ENCODE measurements at places on chromosomes 5 and 9. TPM values are rescaled to one million over a fixed set of nuclear protein-coding genes. Genes with fewer than 3 reads are reported as not detected.

Gene PCDHGA8
- total RNA-seq, result 3.0 TPM

Gene PCDHA4
- total RNA-seq, result 0.32 TPM

Gene ARL14EPL
- total RNA-seq, result not detected

GRCh38 chr5:140042393-140042642, 781 bp downstream of the NRG2 start:
- DNase-seq, result no peak

DNA sequence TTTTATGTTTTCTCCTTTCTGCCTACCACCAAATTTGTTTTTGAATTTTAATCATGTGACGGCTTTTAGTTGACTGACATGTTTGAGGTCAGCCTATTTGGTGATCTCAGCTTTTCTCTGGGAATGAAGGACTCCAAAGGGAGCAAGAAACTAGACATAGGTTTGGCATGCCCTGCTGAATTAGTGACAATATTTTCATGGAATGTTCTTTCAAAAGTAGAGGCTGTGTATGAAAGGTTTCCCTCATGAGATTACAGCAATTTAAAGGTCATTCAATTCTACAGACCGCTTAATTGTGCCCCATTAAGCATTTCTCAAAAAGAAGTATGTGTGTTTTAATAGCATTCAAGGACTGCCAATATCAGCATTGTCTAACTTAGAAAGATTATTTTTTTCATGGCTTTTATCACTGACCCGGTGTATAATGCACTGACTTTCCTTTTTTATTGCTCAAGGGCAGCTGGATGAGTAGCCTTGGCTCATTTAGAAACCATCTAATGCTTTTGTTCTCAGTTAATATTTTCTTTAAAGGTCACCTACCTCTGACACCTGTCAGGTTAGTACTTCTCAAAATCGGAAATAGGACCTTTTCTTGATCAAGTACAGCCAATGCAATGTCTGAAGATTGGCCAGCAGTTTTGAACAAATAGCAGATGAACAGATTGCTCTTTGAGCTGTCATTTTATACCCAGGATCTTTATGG, 8.1 kb upstream of the MLLT3 start:
- no peak for DNase-seq

GRCh38 chr9:114131808-114132549, 23.4 kb upstream of the COL27A1 start:
- no peak for DNase-seq

DNA sequence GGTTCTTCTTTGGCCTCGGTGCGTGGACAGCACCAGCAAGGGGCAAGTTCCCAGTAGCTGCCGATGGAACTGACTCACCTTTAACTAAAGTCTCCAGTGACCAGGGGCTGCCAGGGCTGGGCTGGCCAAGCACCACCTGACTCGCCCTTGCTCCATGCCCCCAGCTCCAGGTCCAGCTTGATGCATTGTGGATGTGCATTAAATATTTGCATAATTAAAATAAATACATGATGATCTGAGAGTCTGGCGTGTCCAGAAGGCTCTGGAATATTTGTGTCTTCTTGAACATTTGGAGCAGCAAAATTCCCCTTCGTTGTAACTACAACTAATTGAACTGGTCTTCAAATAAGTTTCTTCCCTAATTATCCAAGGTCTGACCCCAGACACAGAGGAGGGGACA, 9.5 kb upstream of the PRDM12 start:
- no peak for DNase-seq

DNA sequence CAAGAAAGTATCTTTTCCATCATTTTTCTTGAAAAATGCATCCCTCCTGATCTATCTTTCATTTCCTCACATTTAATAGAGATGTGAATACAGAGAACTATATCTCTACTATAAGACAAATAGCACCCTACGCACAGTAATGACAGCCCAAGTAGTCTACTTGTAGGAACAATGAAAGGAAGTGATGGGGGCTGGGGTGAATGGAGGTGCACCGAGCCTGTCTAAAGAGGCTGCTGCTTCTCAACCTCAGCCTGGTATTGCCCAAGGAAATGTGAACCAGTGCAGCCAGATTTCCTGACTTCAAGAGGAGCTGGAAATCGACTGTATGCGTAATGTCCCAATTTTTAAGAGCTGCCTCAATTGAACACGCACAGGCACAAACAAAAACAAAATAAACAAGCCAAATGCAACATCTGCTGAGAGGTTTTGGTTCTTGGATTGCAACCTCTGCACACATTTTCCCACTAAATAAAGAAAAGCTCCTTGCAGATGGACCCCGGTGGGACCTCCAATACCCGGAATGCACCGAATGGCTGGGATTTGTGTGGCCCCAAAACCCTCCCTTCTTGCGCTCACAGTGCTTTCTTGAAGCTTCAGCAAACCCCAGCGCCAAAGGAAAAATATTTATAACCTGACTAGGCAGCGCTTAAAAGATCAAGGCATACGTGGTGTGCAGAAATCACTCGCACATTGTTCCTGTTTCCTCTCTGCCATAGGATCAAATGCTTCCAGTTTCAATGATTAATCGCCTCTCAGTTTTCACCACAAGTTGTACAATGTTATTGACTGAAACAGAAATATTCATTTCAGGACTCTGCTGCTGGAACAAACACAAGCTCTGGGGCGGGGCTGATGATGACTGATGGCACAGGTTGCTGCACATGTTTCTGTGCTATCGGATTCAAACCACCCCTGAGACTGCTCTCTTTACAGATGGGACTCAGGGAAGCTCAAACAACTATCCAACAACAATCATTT, 68.3 kb downstream of the KCNIP1 start:
- DNase-seq, result no peak
